ENCODE measurements at places on chromosomes 5 and 9.

GRCh38 chr5:153952893-153953292 is 85.8 kb downstream of the FAM114A2 start:
- DNase-seq: no peak

GRCh38 chr5:88778736-88779135 is 104.2 kb downstream of the MEF2C start:
- no peak for DNase-seq

- no peak for DNase-seq
These were observed 40.0 kb downstream of the G3BP1 start for GRCh38 chr5:151811593-151812321.

- DNase-seq: no peak
These were observed 145.7 kb downstream of the IRX1 start for GRCh38 chr5:3741374-3741770.

DNA sequence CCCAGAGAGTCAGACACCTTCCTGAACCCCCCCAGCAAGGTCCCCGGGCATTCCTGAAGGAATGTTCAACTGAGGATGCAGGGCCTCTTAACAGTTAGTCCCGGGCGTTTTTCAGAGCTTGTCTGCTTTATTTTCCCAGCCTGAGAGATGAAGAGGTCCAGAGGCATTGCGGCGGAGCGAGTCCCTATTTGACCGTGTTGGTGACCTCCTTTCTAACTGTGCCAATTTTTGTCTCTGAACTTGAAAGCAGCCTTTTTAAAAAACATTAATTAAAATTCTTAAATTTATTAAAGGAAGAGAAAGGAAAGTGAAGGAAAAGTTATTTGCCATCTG is 433 bp upstream of the PTAR1 start:
- DNase-seq: no peak

All from stimulated activated CD4-positive, alpha-beta T cell treated with anti-CD3 and anti-CD28 coated beads, TNF-alpha, amount 100 ng/mL, for 1 hour (primary cell).